Stimulated activated CD8-positive, alpha-beta memory T cell treated with anti-CD3 and anti-CD28 coated beads, Interleukin-7, amount 100 ng/mL, for 1 hour (primary cell): ENCODE measurements at places on chromosomes 5 and 9.

- no peak for DNase-seq
Observed at GRCh38 chr5:33315189-33315588, 125.6 kb upstream of the TARS1 start.

GRCh38 chr9:124595743-124596142 lies 88.5 kb upstream of the NR5A1 start:
- DNase-seq, result no peak

DNA sequence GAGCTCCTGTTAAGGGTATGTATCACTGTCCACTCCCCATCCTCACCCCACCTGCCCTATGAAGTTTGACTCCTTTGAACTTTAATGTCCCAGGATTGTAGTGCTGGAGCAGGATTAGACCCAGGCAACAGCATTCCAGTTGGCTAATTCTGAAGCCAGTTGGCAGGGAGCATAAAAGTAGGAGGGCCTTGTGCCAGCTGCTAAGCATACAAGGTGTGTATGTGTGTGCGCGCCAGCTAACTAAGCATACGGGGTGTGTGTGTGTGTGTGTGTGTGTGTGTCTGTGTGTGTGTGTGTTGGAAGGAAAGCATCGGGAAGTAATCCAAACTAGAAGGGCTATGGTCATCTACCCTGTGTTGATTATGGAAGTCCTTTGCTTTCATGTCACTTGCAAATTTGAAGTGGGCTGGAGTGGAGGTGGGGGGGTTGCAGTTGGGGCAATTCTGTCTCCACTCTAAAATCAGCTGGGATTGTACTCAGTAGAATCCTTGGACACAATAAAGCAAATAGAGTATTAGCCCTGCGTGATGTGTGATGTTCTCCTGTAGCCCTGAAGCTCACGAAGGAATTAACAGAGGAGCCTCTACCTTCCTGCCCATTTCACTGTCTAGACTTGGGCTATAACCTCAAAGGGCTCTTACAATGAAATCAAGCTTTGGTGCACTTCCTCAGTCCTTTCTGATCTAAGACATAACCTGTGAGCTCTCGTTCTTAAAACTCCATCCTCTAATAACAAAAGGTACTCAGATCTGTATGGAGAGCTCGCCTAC lies 26.9 kb downstream of the HMGCR start:
- no peak for DNase-seq

GRCh38 chr9:74528207-74528606 lies 31.1 kb downstream of the RORB start:
- DNase-seq, result no peak

DNA sequence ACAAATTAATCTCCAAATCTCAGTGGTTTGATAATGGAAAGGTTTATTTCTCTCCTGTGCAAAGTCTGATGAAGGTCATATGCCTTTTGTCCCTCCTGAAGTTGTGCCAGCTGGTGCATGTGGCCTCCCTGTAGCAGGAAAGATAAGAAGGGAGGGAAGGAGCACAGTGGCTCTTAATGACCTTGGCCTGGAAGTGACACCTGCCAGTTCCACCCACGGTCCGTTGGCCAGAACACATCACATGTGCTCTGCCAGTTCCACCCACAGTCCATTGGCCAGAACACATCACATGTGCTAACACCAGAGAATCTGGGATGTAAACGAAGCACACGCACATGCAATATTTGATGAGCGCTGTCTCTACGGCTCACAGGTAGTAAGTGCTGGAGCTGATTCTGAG lies 130.9 kb downstream of the DOCK2 start:
- no peak for DNase-seq

DNA sequence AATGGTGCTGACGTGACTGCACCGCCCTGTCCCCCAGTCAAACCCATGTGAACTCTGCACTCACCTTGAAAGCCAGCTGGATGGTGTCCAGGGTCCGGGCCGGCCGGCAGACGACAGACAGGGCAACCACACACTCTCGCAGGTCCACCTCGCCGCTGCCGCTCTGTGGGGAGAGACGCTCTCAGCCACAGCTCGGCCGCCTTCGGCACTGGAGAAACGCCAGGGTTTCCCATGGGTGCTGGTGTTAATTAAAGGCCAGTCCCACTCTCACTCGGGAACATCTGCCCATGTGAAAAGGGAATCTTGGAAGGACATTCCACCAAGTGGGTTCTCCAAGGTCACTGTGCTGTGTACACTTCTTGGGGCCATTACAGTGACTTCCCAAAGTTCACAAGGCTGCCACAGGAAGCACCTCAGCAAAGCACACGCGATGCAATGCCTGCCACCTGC lies 25.5 kb upstream of the SLC6A3 start:
- DNase-seq, result no peak
